HuH-7 (cell line): ENCODE measurements at places on chromosomes 6 and 20.

- DNase-seq = no peak
Observed at GRCh38 chr20:21228511-21228910, 74.6 kb upstream of the XRN2 start.

DNA sequence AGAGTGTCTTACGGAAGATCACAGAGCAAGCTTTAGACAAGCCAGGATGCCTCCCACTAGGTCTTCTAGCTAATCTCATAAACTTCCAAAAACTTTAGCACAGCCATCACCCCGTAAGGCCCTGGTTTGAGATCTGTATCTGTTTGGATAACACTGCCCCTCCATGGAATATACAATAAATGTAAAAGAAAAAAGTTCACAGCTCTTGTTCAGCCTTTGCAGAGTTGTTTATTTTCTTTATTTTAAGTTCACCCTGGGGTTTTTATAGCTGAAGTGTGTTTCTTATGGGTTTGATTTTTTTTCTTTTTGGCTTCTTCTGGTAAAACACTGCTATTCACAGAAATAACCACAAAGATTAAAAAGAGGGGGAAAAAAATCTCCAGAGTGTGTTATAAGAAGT is 125.6 kb downstream of the EYA2 start:
- DNase-seq = no peak

DNA sequence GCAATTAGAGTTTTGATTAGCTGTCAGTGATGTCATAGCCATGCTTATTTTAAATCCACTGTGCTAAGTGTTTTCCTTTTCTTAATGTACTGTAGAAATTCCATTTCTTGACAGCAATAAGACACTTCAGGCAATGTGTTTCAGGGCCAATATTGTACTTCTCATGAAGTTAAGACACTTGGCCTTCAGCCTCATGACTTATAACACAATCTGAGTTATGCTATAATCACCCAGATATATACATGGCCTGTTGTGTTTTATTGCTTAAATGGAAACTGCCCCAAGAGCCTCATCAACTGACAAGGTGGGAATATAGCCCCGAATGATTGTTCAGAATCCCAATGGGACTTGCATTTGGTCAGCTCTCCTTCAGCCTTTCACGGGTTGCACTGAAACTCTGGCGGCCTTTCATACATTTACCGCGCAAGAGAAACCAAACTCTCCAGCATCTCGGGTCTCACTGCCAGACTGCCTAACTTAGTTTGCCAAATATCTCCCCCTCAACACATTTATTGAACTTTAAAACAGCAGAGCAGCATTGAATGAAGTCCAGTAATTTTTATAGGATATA is 44.2 kb upstream of the TBX18 start:
- no peak for DNase-seq

DNA sequence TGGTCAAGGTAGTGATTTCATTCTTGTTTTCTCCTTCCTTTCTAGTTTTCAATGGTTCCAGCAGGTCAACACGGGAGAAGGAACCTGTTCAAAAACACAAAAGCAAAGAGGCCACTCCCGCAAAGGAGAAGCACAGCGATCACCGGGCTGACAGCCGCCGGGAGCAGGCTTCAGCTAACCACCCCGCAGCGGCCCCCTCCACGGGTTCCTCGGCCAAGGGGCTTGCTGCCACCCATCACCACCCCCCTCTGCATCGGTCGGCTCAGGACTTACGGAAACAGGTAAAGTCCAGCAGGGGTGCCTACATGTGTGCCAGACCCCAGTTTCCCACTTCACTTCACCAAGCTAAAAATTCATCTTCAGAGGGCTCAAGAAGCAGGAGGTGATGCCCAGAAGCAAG is 175.6 kb downstream of the DTNBP1 start:
- DNase-seq = no peak

DNA sequence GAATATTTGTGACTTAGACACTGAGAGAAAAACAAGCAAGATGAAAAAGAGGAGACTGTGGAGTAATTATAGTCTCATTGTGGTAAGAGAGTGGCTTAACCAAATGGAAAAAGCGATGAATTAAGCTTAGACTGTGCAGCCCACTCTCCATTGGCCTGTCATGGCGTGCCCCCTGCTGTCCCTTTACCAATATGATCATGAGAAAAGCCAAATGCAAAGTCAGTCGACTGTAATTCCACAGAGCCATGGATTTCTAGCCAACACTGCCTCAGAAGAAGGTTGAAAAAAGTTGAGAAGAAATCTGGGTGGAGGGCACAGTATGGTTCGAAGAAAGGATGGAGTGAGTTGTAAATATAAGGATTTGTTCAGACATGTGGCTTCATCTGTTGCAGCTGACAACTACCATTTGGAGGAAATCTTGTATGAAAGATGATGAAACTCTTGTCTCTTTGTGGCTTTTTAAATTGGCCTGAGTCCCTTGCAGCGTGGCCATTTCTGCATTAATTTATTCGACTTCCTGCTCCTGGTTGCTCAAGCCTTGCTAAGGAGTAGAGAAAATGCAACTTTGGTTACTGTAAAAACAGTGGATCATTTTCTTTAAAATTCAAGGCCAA is 251.4 kb downstream of the DOK5 start:
- no peak for DNase-seq

- DNase-seq = peak; percentile 67
Observed at GRCh38 chr6:170279977-170280688, 10.7 kb downstream of the DLL1 start.
